Kidney (tissue), 22 donors: ENCODE measurements at places on chromosomes 5 and 9. TPM values are rescaled to one million over a fixed set of nuclear protein-coding genes. Genes with fewer than 3 reads are reported as not detected.

IGFBPL1 gene
- total RNA-seq: 0.22 TPM

GPR21 gene
- total RNA-seq: 4.1 TPM

PROB1 gene
- total RNA-seq: 3.8 TPM

VLDLR gene
- total RNA-seq: 24.2 TPM

IFNA13 gene
- total RNA-seq: not detected

- H3K27me3 ChIP-seq: no peaks in the 10 kb centered on the region
- no peaks in the 10 kb centered on the region for H3K36me3 ChIP-seq
- peaks cover 19% of the 10 kb centered on the region for H3K4me1 ChIP-seq
- no peak overlapping the region for H3K4me3 ChIP-seq
Observed at GRCh38 chr9:133995012-133995896, 3.1 kb upstream of the VAV2 start.

GRCh38 chr5:139377226-139377625 is 5.9 kb downstream of the SLC23A1 start:
- H3K36me3 ChIP-seq: peaks cover 2% of the 10 kb centered on the region
- no peak overlapping the region for H3K27ac ChIP-seq
- H3K4me3 ChIP-seq: no peak overlapping the region
- H3K4me1 ChIP-seq: no peaks in the 10 kb centered on the region
- no peaks in the 10 kb centered on the region for H3K27me3 ChIP-seq
- DNase-seq: no peak

GRCh38 chr9:131587906-131588305 is 42.6 kb downstream of the PRRT1B start:
- H3K27ac ChIP-seq: no peak overlapping the region
- no peaks in the 10 kb centered on the region for H3K27me3 ChIP-seq
- H3K4me1 ChIP-seq: no peaks in the 10 kb centered on the region
- no peak overlapping the region for H3K4me3 ChIP-seq
- no peaks in the 10 kb centered on the region for H3K36me3 ChIP-seq

DNA sequence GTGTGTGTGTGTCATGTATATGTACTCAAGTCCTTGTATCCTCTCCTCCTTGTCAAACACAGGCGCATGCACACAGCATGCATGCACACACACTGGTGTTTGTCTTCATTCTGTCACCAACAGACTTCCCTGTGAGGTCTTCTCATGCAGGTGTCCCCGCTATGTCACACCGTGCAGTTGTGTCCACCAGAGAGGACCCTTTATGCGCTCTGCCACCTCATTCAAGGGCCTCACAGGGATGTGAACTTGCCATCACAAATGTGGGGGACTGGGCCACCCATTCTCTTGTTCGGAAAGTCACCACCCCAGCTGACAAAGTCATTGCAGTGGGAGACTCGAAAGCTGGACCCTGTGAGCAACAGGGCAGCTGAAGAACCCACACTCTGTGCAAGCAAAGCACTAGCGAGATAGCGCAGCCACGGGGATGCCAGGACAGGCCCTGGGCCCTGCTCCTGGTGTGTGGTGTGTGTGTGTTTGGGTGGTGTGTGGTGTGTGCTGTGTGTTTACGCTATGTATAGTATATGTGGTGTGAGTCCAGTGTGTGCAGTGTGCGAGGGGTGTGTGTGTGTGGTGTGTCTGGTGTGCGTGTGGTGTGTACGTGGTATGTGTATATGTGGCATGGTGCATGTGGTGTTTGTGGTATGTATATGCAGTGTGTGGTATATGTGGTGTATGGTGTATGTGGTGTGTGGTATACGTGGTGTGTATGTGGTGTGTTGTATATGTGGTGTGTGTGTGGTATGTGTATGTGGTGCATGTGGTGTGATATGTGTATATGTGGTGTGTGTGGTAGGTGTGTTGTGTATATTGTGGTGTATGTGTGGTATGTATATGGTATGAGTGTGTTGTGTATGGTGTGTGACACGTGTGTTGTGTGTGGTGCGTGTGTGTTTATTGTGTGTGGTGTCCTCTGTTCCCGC is 30.9 kb upstream of the NXNL2 start:
- no peaks in the 10 kb centered on the region for H3K36me3 ChIP-seq
- no peaks in the 10 kb centered on the region for H3K4me1 ChIP-seq
- H3K4me3 ChIP-seq: no peak overlapping the region
- no peaks in the 10 kb centered on the region for H3K27me3 ChIP-seq
- H3K27ac ChIP-seq: no peak overlapping the region

GRCh38 chr5:132759114-132760048 is 12.2 kb downstream of the CCNI2 start:
- H3K4me3 ChIP-seq: no peak overlapping the region
- H3K27me3 ChIP-seq: no peaks in the 10 kb centered on the region

DNA sequence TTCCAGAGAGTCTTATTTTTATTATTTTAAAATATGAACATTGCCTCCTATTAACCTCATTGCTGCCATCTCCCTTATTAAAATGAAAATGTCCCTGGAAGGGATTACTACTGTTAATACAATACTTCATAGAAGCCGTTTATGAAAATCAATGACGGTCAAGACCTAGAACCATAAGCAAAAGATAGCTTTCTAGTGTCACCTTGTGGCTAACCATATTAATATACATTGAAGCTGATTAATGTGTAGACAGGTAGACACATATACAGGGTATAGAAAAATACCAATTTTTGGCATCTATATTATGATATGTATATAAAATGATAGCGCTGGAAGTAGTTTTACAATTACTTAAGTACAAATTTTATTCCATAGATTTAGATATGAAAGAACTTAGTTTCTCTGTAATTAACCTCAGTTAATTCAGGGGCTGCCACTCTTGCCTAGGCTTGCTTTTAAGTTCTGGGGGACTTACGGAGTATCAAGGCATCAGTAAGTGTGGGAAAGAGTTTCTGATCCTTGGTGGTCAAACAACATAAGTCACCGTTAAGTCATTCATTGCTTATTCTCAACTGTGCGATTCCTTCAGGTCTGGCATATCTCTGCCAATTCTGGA is 2.5 kb upstream of the YTHDC2 start:
- H3K4me1 ChIP-seq: peaks cover 6% of the 10 kb centered on the region
- no peaks in the 10 kb centered on the region for H3K36me3 ChIP-seq
- H3K4me3 ChIP-seq: no peak overlapping the region
- no peaks in the 10 kb centered on the region for H3K27me3 ChIP-seq

GRCh38 chr9:89617978-89618377 is 13.2 kb downstream of the GADD45G start:
- H3K27ac ChIP-seq: peak overlapping the region; percentile 28
- no peak for DNase-seq
- H3K4me1 ChIP-seq: no peaks in the 10 kb centered on the region
- H3K27me3 ChIP-seq: no peaks in the 10 kb centered on the region
- no peak overlapping the region for H3K4me3 ChIP-seq

DNA sequence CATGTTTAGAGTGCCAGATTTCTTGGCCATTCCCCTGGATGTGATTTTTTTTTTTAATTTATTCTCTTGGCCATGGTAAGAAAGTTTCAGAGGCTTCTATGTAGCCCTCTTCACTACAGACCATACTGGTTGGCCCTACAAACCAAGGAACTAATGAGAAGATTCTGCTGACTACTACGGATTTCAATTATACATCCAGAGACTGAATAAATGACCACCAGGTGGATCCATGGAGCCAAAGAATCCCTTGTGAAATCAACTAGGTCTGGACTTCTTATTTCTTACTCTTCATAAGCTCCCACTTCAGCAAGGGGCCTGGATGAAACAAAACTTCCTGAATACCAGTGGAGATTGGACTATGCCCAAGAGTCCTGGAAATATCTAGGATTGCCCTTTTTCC is 27.6 kb downstream of the ZNF622 start:
- no peak for DNase-seq
- no peak overlapping the region for H3K4me3 ChIP-seq
- no peak overlapping the region for H3K27ac ChIP-seq
- H3K27me3 ChIP-seq: no peaks in the 10 kb centered on the region

DNA sequence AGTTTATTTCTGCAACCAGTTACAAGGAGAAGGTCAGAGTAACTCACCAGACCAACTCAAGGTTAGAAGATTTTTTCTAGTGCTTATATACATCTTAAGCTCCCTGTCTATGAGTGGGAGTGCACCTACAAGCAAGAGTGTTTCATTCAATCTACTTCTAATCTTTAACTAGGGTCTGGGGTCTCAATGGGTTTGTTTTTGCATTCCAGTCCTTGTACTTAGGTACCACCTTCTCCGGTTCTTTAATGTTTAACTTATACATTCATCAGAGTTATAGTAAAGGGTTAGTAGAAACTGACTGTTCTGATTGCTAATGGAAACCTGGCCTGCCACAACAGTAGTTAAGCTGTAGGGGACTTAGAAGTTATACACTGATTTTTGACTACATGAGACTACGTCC is 271.7 kb downstream of the HTR1A start:
- DNase-seq: no peak
- H3K27ac ChIP-seq: no peak overlapping the region
- no peaks in the 10 kb centered on the region for H3K4me1 ChIP-seq
- no peaks in the 10 kb centered on the region for H3K36me3 ChIP-seq

DNA sequence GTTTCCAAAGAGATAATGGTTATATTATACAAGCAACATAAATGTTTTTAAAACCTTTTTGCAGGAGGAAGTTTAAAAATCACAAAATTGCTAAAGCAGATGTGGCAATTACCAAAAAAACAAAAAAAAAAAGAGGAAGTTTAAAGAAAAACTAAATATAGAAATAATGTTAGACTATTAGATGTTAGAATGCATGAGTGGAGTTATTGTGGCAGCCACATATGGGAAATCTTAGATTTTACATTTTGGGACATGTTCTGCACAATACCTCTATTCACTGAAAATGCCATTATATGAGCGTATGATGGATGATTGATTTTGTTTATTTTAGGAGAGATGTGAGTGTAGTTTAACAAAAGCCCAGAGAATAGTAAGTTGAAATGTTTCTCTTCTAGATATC is 31.2 kb upstream of the DTWD2 start:
- H3K4me1 ChIP-seq: no peaks in the 10 kb centered on the region
- no peak overlapping the region for H3K27ac ChIP-seq
- no peak for DNase-seq
- H3K4me3 ChIP-seq: no peak overlapping the region
- no peaks in the 10 kb centered on the region for H3K36me3 ChIP-seq
- H3K27me3 ChIP-seq: no peaks in the 10 kb centered on the region

DNA sequence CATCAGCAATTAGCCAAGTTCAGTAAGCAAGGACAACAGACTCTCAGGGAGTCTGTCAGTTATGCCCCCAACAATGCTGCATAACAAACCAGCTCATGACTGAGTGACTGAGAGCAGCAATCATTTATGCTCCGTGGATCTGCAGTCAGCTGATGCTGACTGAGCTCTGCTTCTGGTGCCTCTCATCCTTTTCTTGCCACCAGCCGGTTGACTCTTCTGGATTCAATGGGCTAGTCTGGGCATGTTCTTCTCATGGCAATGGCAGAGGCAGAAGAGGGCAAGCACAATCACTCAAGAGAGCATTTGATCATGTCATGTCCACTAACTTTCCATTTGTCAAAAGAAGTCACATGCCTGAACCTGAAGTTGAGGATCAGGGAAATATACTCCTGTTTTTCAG is 157.0 kb upstream of the NTRK2 start:
- no peak overlapping the region for H3K4me3 ChIP-seq
- H3K36me3 ChIP-seq: no peaks in the 10 kb centered on the region
- no peak for DNase-seq
- no peaks in the 10 kb centered on the region for H3K27me3 ChIP-seq
- no peak overlapping the region for H3K27ac ChIP-seq
- H3K4me1 ChIP-seq: no peaks in the 10 kb centered on the region

DNA sequence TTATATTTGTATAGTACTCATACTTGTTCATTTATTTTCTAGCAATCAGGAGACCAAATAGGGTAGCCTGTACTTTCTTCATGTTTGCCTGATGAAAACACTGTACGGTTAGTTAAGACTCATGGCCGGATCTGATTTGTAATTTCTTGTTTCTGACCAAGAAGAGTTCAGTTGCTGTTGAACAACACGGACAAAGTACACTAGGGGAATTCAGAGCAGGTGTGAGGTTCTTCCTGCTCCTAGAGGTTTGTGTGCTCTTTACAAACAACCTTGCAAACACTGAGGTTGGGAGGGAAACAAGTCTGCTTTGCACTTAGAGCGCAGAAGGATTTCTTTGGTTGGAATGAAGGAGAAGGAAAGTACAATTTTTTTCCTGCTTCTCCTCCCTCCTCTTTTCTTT is 69.7 kb downstream of the TRIO start:
- H3K4me1 ChIP-seq: peaks cover 13% of the 10 kb centered on the region
- no peaks in the 10 kb centered on the region for H3K27me3 ChIP-seq
- no peak overlapping the region for H3K27ac ChIP-seq

DNA sequence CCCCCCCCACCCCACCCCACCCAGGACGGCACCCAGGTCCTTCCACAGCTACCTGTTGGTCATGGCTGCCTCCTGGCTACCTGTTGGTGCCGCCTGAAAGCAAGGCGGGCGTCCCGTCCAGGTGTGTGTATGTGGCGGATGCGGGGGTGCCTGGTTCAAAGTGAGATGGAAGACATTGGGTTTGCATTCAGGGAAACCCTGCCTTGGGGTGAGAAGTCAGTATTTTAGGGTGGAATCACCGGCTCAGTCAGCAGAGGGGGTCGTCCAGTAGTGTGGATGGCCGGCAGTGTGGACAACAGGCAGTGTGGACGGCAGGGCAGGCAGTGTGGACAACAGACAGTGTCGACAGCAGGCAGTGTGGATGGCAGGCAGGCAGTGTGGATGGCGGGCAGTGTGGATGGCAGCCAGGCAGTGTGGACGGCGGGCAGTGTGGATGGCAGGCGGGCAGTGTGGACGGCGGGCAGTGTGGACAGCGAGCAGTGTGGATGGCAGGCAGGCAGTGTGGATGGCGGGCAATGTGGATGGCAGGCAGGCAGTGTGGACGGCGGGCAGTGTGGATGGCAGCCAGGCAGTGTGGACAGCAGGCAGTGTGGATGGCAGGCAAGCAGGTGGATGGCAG is 28.0 kb downstream of the NKD2 start:
- no peaks in the 10 kb centered on the region for H3K36me3 ChIP-seq
- no peak overlapping the region for H3K4me3 ChIP-seq
- H3K27me3 ChIP-seq: no peaks in the 10 kb centered on the region
- no peaks in the 10 kb centered on the region for H3K4me1 ChIP-seq
- DNase-seq: no peak

DNA sequence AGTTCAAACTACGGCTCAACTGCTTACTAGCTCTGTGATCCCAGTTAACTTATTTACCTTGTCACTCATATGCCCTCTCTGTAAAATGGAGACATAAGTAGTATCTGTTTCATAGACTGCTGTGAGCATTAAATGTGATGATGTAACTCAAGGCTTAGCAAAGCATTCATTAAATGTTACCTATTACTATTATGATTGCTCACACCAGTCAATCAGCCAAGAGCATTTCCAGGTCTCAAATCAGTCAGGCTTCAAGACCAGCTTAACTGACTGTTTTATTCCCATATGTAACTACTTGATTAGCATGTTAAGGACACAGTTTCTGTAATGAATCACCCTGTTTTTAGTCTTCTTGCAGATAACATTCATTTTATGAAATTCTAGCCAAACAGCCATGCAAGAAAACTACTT is 413.3 kb downstream of the MLLT3 start:
- no peaks in the 10 kb centered on the region for H3K4me1 ChIP-seq
- DNase-seq: no peak
- H3K27ac ChIP-seq: no peak overlapping the region
- no peak overlapping the region for H3K4me3 ChIP-seq
- no peaks in the 10 kb centered on the region for H3K27me3 ChIP-seq
- no peaks in the 10 kb centered on the region for H3K36me3 ChIP-seq
